Lower leg skin (tissue), 4 donors: ENCODE measurements at places on chromosomes 1 and 21. TPM values are rescaled to one million over a fixed set of nuclear protein-coding genes. Genes with fewer than 3 reads are reported as not detected.

Gene GPR137B
- 35.0 TPM for total RNA-seq

Gene IVL
- 164 TPM for total RNA-seq

Gene HES2
- total RNA-seq = 47.7 TPM

Gene OR2T2
- not detected for total RNA-seq

Gene TPTE
- total RNA-seq = not detected

Gene GREM2
- 0.78 TPM for total RNA-seq

GRCh38 chr1:111222308-111223125 lies 5.0 kb upstream of the CHI3L2 start:
- peak; percentile 49 for DNase-seq

- DNase-seq = no peak
Measured at GRCh38 chr1:206955476-206956451, 9.5 kb upstream of the PIGR start.

GRCh38 chr1:22080191-22080590 lies 27.7 kb downstream of the CDC42 start:
- no peak for DNase-seq

GRCh38 chr1:103256490-103256889 lies 148.2 kb upstream of the COL11A1 start:
- no peak for DNase-seq

DNA sequence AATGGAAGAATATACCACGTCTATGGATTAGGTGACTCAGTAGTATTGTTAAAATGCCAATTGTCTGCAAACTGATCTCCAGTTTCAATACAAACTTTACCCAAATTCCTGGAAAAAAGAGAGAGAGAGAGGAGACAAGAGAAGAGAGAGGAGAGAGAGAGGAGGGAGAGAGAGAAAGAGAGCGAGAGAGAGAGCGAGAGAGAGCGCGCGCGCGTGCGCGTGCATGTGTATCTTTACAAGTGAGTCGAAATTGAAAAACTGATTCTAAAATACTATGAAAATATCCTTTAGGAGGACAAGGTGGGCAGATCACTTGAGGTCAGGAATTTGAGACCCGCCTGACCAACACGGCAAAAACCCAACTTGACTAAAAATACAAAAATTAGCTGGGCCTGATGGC lies 65.2 kb downstream of the CDC42BPA start:
- DNase-seq = no peak
